ENCODE measurements at places on chromosomes 2 and 18. TPM values are rescaled to one million over a fixed set of nuclear protein-coding genes. Genes with fewer than 3 reads are reported as not detected.

DNA sequence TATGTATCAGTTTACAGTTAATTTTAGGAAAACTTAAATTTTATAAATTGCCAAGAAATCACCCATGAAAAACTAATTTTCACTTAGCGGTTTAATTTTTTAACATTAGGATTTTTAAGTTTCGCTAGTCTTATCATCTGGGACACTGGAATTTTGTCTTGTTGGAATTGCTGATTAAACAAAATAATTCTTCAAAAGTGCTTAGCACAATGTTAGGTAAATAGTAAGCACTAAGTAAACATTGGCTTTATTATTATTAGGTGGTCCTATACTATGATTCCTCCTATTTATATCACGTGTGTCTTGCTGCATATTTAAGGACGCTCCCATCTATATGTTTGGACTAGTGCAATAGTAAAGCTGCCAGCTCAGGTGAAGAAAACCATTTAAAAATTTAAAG is 54.6 kb upstream of the MAP4K3 start:
- DNase-seq: no peak

Gene ANKRD30BL
- total RNA-seq: not detected

- no peak for DNase-seq
Measured at GRCh38 chr2:104746299-104746698, 107.6 kb upstream of the POU3F3 start.

DNA sequence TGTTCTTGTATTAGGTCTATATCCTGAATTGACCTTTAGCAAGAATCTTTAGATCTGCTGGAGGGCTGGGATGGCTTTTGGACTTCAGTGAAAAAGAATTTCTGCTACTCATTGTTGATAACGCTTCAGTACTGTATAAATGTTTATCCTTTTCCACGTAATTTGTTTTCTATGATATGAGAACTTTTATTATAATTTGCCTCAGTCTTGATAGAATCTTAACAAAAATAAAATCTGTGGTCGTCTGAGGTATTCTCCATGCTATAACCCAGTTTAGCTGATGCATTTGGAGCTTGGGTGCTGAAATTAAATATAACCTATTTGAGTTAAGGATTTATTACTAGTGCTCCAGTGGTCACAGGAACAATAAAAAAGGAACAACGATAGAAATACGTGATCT is 71.1 kb downstream of the ACTR3 start:
- no peak for DNase-seq

Gene ERBB4
- total RNA-seq: 7.7 TPM

- DNase-seq: no peak
Measured at GRCh38 chr2:99081891-99082290, 59.6 kb upstream of the C2orf15 start.

DNA sequence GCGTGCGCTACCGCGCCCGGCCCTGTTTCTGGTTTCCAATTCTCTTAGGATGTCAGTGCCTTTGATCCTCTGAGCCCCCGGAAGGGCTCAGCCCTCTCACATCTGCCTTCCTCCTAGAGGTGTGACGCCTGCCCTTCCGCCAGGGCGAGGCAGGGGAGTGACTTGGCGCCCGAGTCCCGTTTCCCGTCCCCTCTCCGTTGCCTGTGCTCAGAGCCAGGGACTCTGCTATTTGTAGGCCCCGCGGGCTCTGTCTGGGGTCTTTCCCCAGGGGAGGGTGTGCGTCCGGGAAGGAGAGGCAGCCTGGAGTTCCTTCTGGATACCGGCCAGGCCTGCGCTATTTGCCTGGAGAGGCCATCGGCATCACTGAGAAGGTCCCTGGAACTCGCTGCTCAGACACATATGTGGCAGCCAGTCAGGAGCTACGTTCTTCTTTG is 103.7 kb upstream of the TAF1B start:
- no peak for DNase-seq

- DNase-seq: no peak
Measured at GRCh38 chr18:78587096-78587495, 392.5 kb upstream of the SALL3 start.

Gene SLC4A5
- 1.2 TPM for total RNA-seq

Gene CRYGC
- not detected for total RNA-seq

DNA sequence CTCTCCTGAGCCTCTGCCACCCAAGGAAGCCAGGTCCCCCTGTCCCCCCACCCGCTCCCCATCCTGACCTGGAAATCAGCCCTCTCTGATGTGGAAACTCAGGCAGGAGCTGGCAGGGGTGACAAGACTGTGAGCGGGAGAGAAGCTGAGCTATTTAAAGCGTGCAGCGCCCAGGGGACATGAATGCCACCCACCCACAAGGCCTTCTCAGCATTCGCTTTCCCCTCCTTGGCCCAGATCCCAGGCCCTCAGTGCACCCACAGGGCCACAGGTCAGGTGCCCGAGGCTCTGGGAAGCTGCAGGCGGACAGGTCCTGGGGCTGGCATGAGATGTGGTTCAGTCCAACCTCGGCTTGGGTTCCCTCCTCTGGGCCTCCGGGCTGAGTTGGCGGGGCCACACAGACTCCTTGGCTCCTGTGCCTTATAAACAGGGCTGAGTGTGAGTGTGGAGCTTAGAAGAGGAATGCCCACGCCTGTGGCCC is 168.3 kb downstream of the SMAD7 start:
- DNase-seq: no peak

Measured in omental fat pad (tissue), 4 donors.